ENCODE measurements at places on chromosomes 4 and X. TPM values are rescaled to one million over a fixed set of nuclear protein-coding genes. Genes with fewer than 3 reads are reported as not detected.

GRCh38 chr4:159926871-159927270, 824.0 kb downstream of the RAPGEF2 start:
- peak; percentile 63 for DNase-seq

DNA sequence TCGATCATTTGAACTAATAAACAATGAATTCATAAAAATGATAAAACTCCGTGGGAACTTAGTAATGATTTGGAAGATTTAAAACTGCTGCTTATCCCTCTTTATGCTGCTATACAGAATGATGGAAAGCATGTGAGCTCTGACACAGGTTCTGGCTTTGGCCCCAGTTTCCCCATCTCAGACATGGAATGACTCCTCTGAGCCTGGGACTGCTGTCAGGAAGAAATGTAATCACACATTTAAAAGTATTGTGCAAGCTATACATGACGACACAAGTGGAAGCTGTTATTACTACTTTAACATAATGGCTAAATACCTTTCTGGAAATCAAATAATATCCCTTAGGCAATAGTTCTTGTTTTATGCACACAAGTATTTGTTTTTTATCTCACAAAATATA, 161.7 kb downstream of the DCHS2 start:
- peak; percentile 60 for DNase-seq

DNA sequence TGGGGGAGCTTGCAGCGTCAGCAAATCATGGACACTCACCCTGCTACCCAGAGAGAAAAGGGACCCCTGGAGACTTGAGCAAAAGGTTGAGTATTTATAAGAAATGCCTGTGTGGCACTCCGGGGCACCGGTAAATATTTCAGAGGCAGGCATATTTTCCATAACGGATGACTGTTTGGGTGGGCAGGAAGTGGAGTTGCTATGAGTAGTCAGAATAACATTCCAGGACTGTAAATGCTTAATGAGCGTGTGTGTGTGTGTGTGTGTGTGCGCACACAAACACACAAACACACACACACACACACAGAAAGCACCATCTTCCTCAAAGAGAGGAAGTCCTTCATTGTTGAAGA, 74.6 kb downstream of the MXRA5 start:
- DNase-seq, result peak; percentile 67

GRCh38 chr4:102715057-102715456, 45.7 kb downstream of the MANBA start:
- no peak for DNase-seq

GRCh38 chr4:173801876-173802661, 272.0 kb upstream of the HAND2 start:
- DNase-seq, result no peak

GIMD1 gene
- not detected for total RNA-seq
